ENCODE measurements at places on chromosomes 7 and 10. TPM values are rescaled to one million over a fixed set of nuclear protein-coding genes. Genes with fewer than 3 reads are reported as not detected.

- no peak for DNase-seq
- no peak overlapping the region for H3K27ac ChIP-seq
- H3K4me1 ChIP-seq, result peaks cover 11% of the 10 kb centered on the region
- no peaks in the 10 kb centered on the region for H3K36me3 ChIP-seq
- H3K27me3 ChIP-seq, result no peaks in the 10 kb centered on the region
Observed at GRCh38 chr10:126170371-126170770, 217.9 kb downstream of the ADAM12 start.

GRCh38 chr7:138753610-138754009 is 44.2 kb upstream of the TMEM213 start:
- H3K4me1 ChIP-seq, result no peaks in the 10 kb centered on the region
- DNase-seq, result no peak
- H3K36me3 ChIP-seq, result no peaks in the 10 kb centered on the region
- no peaks in the 10 kb centered on the region for H3K27me3 ChIP-seq
- no peak overlapping the region for H3K4me3 ChIP-seq

- no peak overlapping the region for H3K4me3 ChIP-seq
- H3K36me3 ChIP-seq, result no peaks in the 10 kb centered on the region
- no peak overlapping the region for H3K27ac ChIP-seq
- no peaks in the 10 kb centered on the region for H3K27me3 ChIP-seq
Observed at GRCh38 chr7:50720295-50720694, 62.4 kb downstream of the GRB10 start.

GRCh38 chr10:68272833-68273232 is 40.9 kb upstream of the ATOH7 start:
- no peaks in the 10 kb centered on the region for H3K36me3 ChIP-seq
- H3K4me3 ChIP-seq, result no peak overlapping the region
- no peak for DNase-seq

DNA sequence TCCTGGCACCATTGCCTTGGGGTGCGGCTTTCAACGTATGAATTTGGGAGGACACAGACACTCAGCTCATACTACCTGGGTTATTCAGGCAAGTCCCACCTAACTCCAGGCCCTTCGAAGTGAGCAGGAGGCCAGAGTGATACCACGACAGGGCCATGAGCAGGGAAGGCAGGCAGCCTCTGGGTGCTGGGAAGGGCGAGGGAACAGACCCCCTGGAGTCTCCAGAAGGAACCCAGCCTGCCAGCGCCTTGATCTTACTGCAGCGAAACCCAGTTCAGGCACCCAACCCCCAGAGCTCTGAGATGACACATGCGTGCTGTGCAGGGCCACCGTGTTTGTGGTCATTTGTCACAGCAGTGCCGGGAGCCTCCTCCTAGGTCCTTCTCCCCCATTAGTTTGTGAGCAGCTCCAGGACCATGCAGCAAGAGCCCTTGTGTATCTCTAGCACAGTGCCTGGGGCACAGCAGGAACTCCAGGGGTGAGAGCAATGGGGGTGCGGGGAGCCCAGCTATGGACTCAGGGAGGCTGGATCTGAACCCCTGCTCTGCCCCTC is 7.7 kb upstream of the INSIG1 start:
- H3K27ac ChIP-seq, result no peak overlapping the region
- H3K27me3 ChIP-seq, result no peaks in the 10 kb centered on the region
- DNase-seq, result no peak
- H3K4me1 ChIP-seq, result no peaks in the 10 kb centered on the region
- no peaks in the 10 kb centered on the region for H3K36me3 ChIP-seq

GRCh38 chr10:74176380-74177139 is 25.5 kb downstream of the ADK start:
- H3K27ac ChIP-seq, result peak overlapping the region; percentile 70
- H3K27me3 ChIP-seq, result no peaks in the 10 kb centered on the region
- peaks cover 13% of the 10 kb centered on the region for H3K4me1 ChIP-seq
- H3K36me3 ChIP-seq, result no peaks in the 10 kb centered on the region
- H3K4me3 ChIP-seq, result peak overlapping the region; percentile 83

DNA sequence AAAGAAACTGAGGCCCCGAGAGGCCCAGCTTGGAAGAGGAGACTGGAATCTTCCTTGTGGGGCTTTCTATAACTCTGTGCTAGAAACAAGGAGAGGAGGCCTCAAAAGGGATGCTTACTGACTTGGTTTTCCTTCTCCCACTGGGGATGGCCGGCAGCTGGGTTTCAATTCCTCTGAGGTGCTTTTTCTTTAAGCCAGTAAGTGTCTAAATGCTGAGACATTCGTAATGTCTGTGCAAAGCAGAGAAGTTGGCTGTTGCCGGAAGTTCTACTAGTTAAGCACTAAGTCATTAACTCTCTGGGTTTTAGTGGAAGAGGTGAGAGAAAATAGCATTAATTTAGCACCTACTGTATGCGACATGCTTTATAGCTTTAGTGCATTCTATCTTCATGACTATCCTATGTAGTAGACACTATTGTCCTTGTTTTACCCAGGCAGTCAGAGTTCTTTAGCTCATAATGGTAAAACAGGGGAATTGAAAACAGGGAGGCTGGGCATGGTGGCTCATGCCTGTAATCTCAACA is 135.2 kb downstream of the RGS10 start:
- H3K4me3 ChIP-seq, result no peak overlapping the region
- H3K4me1 ChIP-seq, result peaks cover 11% of the 10 kb centered on the region
- no peak for DNase-seq
- no peaks in the 10 kb centered on the region for H3K36me3 ChIP-seq
- peak overlapping the region; percentile 49 for H3K27ac ChIP-seq

DNA sequence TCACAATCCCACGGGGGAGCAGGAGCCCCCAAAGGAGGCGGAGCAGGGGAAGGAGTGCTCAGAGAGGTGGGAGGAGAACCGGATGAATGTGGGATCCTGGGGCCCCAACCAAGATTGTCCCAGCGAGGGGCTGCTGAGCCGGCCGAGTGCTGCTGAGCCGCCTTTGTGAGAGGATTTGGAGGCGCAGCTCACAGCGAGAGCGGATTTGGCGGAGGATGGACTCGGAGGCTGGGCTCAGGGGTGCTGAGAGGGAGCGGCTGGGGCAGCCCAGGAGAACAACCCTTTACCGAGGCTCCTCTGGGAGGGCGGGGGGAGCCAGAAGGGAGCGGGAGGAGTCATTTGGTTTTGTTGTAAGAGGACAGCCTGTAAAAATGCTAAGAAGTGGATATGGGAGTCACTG is 23.0 kb downstream of the GHRHR start:
- H3K4me1 ChIP-seq, result peaks cover 6% of the 10 kb centered on the region
- no peaks in the 10 kb centered on the region for H3K36me3 ChIP-seq
- H3K4me3 ChIP-seq, result no peak overlapping the region
- DNase-seq, result no peak
- H3K27me3 ChIP-seq, result no peaks in the 10 kb centered on the region

GRCh38 chr7:70306173-70306572 is 707.9 kb downstream of the AUTS2 start:
- no peak overlapping the region for H3K4me3 ChIP-seq
- H3K4me1 ChIP-seq, result no peaks in the 10 kb centered on the region
- no peaks in the 10 kb centered on the region for H3K36me3 ChIP-seq
- no peak for DNase-seq
- H3K27me3 ChIP-seq, result no peaks in the 10 kb centered on the region
- no peak overlapping the region for H3K27ac ChIP-seq

DNA sequence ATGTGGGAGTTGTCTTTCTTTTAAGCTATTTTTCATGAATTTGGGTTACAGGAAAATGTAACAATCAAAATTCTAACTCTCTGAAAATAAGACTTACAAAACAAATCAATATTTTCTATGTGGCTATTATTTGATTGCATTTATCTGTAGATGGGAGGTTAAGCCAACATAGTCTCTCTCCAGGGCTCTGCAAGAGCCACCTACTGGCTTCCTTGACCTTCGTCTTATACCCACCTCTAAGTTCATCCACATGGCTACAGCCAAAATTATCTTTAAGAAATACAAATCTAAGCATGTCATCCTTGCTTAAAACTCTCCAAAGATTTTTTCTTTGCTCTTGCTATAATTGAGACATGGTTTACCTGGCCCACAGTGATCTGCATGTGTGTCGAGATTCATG is 14.2 kb downstream of the GRM3 start:
- H3K4me3 ChIP-seq, result no peak overlapping the region
- no peak for DNase-seq
- H3K36me3 ChIP-seq, result no peaks in the 10 kb centered on the region

GRCh38 chr10:58291538-58292174 is 22.7 kb downstream of the CISD1 start:
- no peak overlapping the region for H3K4me3 ChIP-seq
- no peaks in the 10 kb centered on the region for H3K27me3 ChIP-seq
- DNase-seq, result no peak
- H3K4me1 ChIP-seq, result no peaks in the 10 kb centered on the region
- H3K27ac ChIP-seq, result no peak overlapping the region
- no peaks in the 10 kb centered on the region for H3K36me3 ChIP-seq

GRCh38 chr10:69088471-69088769 is 517 bp downstream of the SRGN start:
- H3K36me3 ChIP-seq, result no peaks in the 10 kb centered on the region
- H3K4me3 ChIP-seq, result peak overlapping the region; percentile 79
- peaks cover 4% of the 10 kb centered on the region for H3K4me1 ChIP-seq
- H3K27me3 ChIP-seq, result no peaks in the 10 kb centered on the region

DNA sequence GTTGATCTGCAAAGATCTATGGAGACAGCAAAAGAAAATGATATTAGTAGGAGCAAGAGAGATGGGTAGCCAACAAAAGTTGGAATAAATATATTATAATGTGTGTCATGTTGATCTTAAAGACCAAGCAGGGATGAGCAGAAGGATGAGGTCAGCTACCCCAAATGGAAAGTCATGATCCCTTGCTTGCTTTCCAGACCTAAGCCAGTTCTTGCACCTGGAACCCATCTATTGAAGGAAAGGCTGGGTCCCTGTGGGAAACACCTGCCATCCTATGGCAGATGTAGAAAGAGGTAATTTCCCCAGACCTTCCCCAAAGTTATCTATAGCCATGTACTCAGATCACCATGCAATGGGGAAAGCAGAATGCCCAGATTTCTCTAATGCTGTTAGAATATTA is 52.5 kb downstream of the LYZL2 start:
- no peak overlapping the region for H3K27ac ChIP-seq
- no peak overlapping the region for H3K4me3 ChIP-seq
- no peaks in the 10 kb centered on the region for H3K36me3 ChIP-seq
- no peak for DNase-seq

GRCh38 chr10:91887272-91888076 is 21.8 kb downstream of the FGFBP3 start:
- peak overlapping the region; percentile 54 for H3K27ac ChIP-seq
- H3K36me3 ChIP-seq, result no peaks in the 10 kb centered on the region
- H3K4me3 ChIP-seq, result peak overlapping the region; percentile 81
- no peaks in the 10 kb centered on the region for H3K27me3 ChIP-seq
- no peak for DNase-seq
- H3K4me1 ChIP-seq, result peaks cover 14% of the 10 kb centered on the region

DNA sequence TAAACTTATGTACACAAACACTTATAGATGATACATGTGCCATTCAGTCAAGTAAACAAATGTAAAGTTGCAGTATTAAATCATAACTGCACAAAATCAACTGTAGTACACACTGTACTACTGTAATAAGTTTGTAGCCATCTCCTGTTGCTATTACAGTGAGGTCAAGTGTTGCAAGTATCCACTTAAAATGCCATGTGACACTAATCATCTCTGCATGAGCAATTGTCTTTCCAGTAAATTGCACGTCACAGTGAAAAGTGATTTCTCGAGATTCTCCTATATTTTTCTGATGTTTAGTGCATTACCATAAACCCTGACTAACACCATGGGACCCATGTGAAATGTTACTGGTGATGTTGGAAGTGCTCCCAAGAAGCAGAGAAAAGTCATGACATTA is 293.3 kb upstream of the SP4 start:
- H3K4me3 ChIP-seq, result no peak overlapping the region
- no peaks in the 10 kb centered on the region for H3K27me3 ChIP-seq
- no peak overlapping the region for H3K27ac ChIP-seq
- H3K36me3 ChIP-seq, result no peaks in the 10 kb centered on the region
- H3K4me1 ChIP-seq, result no peaks in the 10 kb centered on the region

DNA sequence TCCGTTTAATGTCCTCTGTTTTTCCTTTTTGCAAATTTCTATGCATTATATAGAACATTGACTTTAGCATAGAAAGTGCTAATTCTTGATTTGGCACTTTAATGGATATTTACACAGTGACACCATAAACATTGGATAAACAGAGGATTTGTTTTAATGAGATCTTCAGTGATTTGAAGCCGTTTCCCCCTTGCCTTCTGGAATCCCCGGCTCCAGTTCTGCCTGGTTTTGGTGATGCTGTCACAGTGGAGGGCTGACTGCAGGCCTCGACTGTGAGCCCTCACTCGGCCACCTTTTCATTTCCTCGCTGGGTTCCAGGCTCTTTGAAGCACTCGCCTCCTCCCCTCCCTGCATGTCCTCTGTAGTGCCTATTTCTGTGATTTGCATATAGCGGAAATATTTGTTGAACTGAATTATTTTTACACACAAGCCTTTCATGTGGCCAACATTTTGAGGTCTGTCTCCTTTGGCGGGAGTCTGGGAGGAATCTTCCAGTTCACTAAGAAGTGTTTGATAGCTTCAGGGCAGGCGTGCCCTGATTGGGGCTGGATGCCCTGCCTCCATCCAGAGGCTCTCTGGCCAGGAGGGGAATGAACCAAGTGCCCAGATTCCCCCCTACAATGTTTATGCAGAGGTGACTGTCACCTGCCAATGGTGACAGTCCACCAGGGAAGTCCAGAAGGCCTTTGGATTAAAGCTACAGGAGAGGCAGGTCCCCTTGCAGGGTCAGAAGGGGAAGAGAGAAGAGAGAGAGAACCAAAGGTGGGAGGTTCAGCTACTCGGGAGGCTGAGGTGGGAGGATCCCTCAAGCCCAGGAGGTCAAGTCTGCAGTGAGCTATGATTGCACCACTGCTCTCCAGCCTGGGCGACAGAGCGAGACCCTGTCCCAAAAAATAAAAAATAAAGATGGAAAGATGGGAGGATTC is 67.5 kb downstream of the CUX1 start:
- no peak overlapping the region for H3K4me3 ChIP-seq
- DNase-seq, result no peak
- H3K27me3 ChIP-seq, result no peaks in the 10 kb centered on the region
- H3K36me3 ChIP-seq, result no peaks in the 10 kb centered on the region

DNA sequence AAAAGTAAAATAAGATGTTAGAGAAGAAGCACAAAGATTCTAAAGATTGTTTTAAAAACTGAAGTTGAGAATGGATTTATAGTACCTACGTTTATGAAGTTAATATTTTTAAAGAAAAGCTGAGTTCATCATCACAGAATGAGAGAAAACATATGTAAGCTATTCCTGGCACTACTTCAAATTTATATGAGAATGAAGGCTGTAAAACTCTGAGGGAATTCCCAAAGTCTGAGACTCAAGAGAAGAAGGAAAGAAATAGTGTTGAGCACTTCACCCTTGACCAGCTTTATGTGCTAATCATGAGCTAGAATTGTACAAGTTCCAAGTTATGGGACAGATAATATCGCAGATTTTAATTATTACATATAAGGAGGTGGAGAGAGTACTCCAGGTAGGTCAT is 323.7 kb upstream of the GNAI1 start:
- DNase-seq, result no peak
- H3K36me3 ChIP-seq, result no peaks in the 10 kb centered on the region
- no peaks in the 10 kb centered on the region for H3K27me3 ChIP-seq
- H3K4me1 ChIP-seq, result no peaks in the 10 kb centered on the region
- no peak overlapping the region for H3K4me3 ChIP-seq

EBF3 gene
- total RNA-seq, result 3.6 TPM

TCERG1L gene
- not detected for total RNA-seq

DEPP1 gene
- total RNA-seq, result 473 TPM

SERPINE1 gene
- 1,009 TPM for total RNA-seq

HTRA1 gene
- 282 TPM for total RNA-seq

C10orf105 gene
- total RNA-seq, result not detected

SEPTIN7 gene
- total RNA-seq, result 165 TPM

SVOPL gene
- total RNA-seq, result not detected

GPR26 gene
- total RNA-seq, result not detected

MSMB gene
- total RNA-seq, result not detected

SLC35G1 gene
- 0.68 TPM for total RNA-seq

CTTNBP2 gene
- 9.2 TPM for total RNA-seq

C10orf53 gene
- not detected for total RNA-seq

GDF10 gene
- 2.5 TPM for total RNA-seq

CPA5 gene
- total RNA-seq, result not detected

CREB5 gene
- total RNA-seq, result 44.4 TPM

Data from thoracic aorta (tissue), 2 donors.